ENCODE measurements at places on chromosomes 6 and 20. TPM values are rescaled to one million over a fixed set of nuclear protein-coding genes. Genes with fewer than 3 reads are reported as not detected.

The TGM3 gene
- 14.5 TPM for total RNA-seq

The ISM1 gene
- 7.6 TPM for total RNA-seq

The IP6K3 gene
- 41.4 TPM for total RNA-seq

The MAS1 gene
- total RNA-seq = not detected

The MCCD1 gene
- total RNA-seq = not detected

The NOTCH4 gene
- 10.6 TPM for total RNA-seq

The CCM2L gene
- total RNA-seq = 9.7 TPM

The C6orf58 gene
- total RNA-seq = not detected

The ETV7 gene
- total RNA-seq = 0.21 TPM

DNA sequence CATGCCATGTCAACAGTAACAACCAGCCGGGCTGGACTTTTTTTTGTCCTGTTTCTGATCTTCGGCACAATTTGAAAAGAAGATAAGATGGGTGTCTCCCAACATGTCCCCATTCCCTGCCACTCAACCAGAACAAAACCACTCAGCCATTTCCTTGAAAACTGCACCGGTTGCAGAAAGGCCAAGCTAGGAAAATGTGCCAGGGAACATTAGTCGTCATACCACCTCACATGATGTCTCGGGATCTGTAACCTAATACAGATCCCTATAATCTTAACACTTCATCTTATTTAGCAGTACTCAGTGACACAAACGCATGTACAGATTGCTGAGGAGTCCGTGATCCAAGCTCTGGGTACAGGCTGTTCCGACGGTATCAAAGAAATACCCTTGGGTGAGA lies 46.5 kb downstream of the ALDH8A1 start:
- DNase-seq = no peak

DNA sequence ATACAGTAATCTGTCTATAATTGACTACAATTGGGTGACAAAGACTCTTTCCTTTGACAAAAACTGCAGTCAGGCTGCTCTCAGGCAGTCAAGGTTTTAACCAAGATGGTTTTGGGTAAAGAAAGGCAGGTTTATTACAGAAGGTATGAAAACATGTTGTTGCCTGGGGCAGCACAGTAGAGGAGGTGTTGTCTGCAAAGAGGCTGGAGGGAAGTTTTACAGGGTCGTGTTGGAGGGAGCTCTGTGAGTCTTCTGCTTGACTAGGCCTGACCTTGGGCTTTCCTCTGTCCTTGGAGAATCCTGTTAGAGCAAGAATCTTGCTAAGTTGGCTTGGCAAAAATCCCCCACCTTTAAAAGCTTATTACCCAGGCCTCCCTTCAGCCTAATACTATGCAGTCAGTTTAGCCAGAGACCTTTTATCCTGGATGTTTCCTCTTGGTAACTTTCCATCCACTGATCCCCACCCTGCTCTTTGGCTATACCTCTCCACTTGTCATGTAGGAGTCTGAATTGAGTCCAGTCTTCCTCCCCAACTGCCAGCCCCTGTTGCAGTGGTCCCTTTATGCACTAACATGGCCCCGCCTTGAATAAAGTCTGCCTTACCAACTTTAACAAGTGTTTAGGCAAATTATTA lies 143.0 kb upstream of the SLC22A16 start:
- no peak for DNase-seq

DNA sequence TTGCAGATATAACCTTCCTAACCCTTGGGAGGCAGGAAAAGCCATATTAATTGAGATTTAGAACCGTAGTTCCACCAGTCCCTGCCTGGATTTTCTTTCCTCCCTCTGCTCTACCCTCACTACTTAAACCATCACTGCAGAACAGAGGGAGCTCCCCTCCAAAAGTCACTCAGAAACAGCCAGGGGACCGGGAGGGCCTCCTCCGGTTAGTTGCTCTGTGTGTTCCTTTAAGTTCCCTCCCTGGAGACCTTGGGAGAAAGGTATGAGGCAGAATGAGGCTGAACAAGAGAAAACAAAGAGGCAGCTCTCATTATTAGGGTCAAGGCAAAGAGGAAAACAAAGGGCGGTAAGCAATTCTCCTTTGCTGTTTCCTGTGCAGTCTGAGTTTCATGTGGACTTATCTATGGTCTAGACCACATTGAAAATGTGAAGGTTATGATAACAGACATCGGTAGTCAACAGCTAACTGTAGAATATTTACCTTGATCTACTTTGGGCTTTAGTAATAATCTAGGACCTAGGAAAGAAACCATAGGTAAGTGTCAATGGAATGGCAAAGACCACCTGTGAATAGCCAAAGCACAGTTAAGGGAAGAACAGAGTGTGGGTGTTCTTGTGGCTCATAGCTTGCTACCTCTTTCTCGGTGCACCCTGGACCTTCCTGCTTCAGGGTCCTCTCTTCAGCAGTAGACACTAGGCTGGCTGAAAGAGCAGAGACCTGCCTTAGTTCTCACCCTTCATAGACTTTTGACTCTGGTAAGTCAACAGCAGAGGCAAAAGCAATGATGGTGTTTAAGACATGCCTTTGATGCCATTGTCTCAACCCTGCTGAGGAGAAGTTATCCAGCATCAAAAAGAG lies 250.9 kb upstream of the CITED2 start:
- DNase-seq = no peak

- DNase-seq = no peak
These were observed 102.8 kb downstream of the NRSN1 start for GRCh38 chr6:24228681-24229255.

DNA sequence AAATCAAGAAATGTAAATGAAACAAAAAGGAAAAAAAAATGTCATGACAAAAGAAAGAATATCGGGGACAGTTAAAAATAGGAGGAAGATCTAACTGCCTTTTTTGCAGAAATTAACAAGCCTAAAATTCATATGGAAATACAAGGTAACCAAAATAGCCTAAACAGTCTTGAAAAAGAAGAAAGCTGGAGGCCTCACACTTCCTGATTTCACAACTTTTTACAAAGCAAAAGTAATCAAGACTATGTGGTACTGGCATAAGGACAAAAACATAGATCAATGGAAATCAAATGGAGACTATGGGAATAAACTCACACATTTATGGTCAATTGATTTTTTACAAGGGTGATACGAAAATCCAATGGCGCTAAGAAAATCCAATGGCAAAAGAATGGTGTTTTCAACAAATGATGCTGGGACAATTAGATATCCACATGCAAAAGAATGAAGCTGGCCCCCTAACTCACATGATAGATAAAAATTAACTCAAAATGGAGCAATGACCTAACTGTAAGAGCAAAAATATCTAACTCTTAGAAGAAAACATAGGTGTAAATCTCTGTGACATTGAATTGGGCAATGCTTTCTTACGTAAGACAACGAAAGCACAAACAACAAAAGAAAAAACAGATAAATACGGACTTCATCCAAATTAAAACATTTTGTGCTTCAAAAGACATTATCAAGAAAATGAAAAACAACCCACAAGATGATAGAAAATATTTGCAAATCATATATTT lies 24.5 kb downstream of the MAP3K5 start:
- no peak for DNase-seq

- peak; percentile 29 for DNase-seq
These were observed 453.1 kb upstream of the MARCKS start for GRCh38 chr6:113403966-113404595.

DNA sequence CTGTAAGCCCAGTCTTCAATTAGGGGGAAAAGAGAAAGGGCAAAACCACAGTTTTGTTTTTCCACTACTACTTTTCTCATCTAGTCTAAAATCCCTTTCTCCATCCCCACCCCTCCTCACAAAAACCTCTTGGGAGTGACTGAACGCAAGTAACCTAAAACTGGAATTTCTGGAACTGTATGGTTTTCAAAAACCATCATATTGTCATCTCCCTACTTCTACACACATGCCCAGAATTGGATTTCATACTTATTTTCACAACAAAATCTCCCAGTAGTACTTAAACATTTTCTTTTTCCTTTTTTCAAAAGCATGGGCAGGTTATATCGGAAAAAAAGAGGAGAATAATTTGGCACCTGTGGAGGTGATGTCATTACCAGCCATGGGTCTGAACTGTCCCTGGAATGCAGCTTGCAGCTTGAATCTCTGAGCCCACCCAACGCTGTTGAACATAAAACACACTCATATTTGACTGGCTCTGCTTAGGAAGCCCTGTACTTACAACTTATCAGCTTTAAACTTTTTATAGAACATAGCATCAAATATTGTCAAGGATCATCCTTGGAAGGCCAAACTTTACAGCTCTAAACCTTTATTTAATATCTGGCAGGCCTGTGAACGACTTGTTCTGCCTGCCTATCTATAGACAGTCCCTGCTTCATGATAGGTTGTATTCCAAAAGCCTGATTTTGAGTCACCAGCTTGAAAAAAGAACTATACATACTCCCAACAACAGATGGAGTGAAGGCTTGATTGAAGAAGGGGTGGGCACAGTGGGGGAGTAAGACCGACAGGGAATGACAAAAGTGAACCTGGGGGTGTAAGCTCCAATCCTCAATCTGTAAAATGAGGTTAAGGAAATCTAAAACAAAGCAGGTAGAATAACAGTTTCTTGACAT lies 59.3 kb downstream of the EPB41L2 start:
- peak; percentile 68 for DNase-seq

GRCh38 chr6:125432963-125433362 lies 131.2 kb upstream of the HDDC2 start:
- DNase-seq = no peak

- DNase-seq = no peak
These were observed 33.8 kb upstream of the ZFAND3 start for GRCh38 chr6:37785663-37786270.

GRCh38 chr6:51432481-51432880 lies 613.8 kb downstream of the TFAP2B start:
- DNase-seq = no peak

GRCh38 chr20:10739566-10739965 lies 65.8 kb upstream of the JAG1 start:
- DNase-seq = no peak

- DNase-seq = peak; percentile 85
These were observed at the start of gene LRRC73 for GRCh38 chr6:43509984-43510826. Gene LRRC73, minus strand, starts transcription at chr6:43510346. Its CDS starts 561 bp downstream, at chr6:43509785.

- no peak for DNase-seq
These were observed 195.8 kb downstream of the SYNDIG1 start for GRCh38 chr20:24665196-24665595.

GRCh38 chr6:3831761-3832530 lies 17.2 kb upstream of the FAM50B start:
- DNase-seq = no peak

GRCh38 chr6:138847884-138848283 lies 52.0 kb downstream of the ECT2L start:
- DNase-seq = no peak

GRCh38 chr20:35013421-35014411 lies 58.0 kb downstream of the MYH7B start:
- DNase-seq = no peak

GRCh38 chr6:37520926-37521325 lies 21.2 kb upstream of the CCDC167 start:
- no peak for DNase-seq

DNA sequence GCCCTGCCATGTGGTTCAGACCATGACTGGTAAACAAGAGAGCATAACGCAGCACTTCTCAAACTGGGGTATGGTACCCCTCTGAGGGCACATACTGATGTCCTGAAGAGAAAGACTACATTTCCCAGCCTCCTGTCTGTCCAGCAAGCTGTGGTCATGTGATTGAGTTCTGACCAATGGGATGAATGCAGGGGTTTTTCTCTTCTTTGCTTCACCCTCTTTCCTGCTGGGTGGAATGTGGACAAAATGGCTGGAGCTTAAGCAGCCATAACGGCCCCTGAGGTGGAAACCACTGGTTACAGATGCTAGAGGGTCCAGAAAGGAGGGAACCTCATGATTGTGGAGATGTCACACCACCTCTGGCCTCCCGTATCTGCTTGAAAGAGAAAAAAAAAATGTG lies 19.4 kb upstream of the KCNB1 start:
- peak; percentile 12 for DNase-seq

DNA sequence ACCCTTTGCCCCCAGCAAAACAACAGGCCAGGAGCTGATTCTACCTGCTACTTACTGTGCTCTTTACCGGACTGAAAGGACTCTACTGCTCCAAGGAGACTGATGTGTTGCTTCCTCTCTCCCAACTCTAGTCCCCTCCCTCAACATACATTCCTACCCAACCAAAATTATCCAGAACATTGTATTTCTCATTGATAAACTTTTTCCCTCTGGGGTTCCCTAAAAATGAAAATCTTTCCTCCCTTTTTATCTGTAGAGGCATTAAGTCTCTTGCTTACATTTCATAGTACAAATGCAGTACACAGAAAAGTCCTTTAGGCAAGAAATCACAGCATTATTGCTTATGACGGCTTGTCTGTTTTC lies 940 bp upstream of the HS3ST5 start:
- DNase-seq = no peak

- no peak for DNase-seq
These were observed 16.4 kb upstream of the CCDC28A start for GRCh38 chr6:138757136-138757535.

DNA sequence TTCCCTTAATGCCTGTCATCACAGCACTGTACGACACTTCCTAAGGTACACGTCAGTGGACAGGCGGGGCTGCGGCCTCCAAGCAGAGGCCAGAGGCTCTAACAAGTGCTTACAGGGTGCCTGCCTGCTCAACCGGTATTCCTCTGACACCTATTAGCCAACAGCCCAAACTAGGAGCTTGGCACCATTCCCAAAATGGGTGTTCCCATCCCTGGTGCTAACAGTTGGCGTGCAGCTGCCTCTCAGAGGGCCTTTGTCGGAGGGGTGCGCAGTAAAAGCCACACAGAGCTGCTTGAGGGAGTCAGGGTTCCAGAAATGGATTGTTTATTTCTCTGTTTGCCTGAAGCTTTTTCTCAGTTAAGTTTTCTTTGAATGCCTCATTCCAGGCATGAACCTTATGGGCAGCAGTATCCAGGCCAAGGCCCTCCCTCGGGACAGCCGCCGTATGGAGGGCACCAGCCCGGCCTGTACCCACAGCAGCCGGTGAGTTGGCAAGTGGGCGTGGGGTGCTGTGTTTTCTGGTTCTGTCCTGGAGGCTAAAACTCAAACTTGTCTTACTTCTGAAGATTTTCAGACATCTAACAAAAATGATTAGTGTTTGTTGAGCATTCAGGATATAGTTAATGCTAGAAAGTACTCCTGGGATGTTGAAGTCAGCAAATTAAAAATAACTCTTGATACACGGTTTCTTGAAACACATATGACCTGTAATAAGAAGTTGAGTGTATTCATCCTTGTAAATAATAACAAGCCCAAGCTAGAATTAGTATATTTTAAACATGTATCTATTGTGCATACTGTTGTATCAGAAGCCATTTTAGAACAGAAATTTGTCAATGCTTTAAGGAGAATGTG lies 124.7 kb downstream of the TMEM242 start:
- DNase-seq = peak; percentile 94

- DNase-seq = no peak
These were observed 423.4 kb downstream of the CD83 start for GRCh38 chr6:14540810-14541540.

GRCh38 chr6:37177077-37177934 lies 7.4 kb downstream of the PIM1 start:
- DNase-seq = no peak

- DNase-seq = peak; percentile 63
These were observed 11.9 kb downstream of the SLX4IP start for GRCh38 chr20:10447028-10447427.

All from tongue (tissue), 3 donors.